ENCODE measurements at places on chromosomes 16 and 17.

DNA sequence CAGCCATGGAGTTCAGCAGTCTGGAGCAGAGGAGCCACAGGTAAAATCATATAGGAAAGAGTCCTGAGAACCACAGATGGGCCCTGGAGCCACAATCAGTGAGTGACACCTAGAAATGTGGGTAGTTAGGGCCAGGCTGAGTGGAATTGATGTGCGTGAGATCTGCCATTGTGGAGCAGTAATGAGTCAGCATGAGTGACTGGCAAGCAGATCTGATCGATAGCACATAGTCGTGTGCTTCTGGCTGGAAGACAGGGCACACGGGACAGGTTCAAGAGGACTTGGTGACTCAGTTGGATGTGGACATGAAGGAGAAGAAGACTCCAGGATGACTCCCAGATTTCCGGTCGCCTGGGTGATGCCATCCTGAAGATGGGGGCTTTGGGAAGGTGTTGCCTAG lies 12.3 kb downstream of the ADORA2B start:
- no peak for DNase-seq

- DNase-seq = no peak
Measured at GRCh38 chr16:31357324-31358109, 2.5 kb downstream of the ITGAX start.

DNA sequence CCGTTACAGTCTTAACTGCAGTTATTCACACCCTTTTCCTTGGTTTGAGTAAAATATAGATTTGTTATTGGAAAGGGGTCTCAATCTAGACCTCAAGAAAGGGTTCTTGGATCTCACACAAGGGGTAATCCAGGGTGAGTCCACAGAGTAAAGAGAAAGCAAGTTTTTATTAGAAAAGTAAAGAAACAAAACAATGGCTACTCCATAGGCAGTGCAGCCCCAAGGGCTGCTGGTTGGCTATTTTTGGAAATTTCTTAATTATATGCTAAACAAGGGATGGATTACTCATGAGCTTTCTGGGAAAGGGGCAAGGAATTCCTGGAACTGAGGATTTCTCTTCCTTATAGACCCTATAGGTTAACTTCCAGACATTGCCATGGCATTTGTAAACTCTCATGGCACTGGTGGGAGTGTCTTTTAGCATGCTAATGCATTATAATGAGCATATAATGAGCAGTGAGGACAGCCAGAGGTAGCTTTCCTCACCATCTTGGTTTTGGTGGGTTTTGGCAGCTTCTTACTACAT lies 24.5 kb upstream of the MILR1 start:
- DNase-seq = no peak

DNA sequence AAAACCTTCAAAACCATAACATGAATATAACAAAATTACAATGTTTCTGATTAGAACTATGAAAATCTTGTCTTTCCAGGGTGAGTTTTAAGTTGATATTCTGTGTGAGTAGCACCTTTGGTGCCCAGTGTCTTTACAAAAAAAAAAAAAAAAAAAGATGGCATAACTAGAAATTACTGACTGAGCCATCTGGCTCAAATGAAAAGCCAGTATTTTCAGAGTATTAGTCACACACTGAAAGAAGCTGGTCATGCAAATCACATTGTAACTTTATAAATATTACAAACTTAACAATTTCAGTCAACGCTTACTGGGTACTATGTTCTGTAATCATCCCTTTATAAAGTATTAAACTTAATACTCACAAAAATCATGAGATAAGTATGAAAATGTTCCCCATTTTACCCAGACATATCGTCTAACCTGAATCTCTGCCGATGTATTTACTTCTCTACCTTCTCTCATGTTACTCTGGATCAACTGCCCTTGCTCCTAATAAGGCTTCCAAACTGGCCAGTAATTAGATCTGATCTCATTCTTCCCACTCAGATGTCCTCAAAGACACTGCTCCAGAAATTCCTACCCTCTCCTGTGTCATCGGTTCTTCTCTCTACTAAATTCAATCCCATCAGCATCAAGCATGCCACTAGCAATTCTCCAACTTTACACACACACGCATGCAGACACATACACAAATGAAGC lies 25.4 kb downstream of the UBE2G1 start:
- DNase-seq = no peak

- no peak for DNase-seq
Measured at GRCh38 chr17:40961591-40961990, 5.2 kb downstream of the KRT39 start.

- no peak for DNase-seq
Measured at GRCh38 chr16:86995456-86995855, 321.7 kb downstream of the C16orf95 start.

GRCh38 chr16:87927195-87927562 lies 9.2 kb downstream of the CA5A start:
- DNase-seq = no peak

- no peak for DNase-seq
Measured at GRCh38 chr16:27287887-27288286, 19.3 kb upstream of the NSMCE1 start.

DNA sequence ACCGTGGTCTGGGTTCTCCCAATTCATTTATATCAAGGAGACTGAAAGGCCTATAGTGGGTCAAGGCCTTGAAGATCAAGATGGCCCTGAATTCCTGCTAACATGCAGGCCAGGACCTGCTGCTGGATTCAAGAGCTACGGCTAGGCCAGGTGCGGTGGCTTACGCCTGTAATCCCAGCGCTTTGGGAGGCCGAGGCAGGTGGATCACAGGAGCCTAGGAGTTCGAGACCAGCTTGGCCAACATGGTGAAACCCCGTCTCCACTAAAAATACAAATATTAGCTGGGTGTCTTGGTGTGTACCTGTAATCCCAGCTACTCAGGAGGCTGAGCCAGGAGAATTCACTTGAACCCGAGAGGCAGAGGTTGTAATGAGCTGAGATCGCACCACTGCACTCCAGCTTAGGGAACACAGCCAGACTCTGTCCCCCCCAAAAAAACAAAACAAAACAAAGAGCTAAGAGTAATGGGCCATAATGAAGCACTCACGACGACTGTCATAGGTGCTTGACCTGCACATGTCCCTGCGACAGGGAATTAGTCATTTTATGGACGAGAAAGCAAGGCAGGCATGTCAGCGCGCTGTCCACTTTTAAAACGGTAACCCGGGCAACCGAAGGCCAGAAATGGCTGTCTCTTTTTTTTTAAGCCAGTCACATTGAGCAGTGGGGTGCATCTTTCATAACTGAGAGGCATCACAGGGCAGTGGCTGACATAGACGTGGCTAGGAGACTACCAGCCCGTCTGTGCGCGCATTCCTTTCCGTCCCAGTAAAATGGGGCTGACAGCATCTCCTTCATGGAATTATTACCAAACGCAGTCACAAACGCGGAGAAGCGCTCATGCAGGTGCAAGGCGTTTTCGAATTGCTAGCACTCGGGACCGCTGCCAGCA lies 1.0 kb upstream of the FBRS start:
- DNase-seq = no peak

DNA sequence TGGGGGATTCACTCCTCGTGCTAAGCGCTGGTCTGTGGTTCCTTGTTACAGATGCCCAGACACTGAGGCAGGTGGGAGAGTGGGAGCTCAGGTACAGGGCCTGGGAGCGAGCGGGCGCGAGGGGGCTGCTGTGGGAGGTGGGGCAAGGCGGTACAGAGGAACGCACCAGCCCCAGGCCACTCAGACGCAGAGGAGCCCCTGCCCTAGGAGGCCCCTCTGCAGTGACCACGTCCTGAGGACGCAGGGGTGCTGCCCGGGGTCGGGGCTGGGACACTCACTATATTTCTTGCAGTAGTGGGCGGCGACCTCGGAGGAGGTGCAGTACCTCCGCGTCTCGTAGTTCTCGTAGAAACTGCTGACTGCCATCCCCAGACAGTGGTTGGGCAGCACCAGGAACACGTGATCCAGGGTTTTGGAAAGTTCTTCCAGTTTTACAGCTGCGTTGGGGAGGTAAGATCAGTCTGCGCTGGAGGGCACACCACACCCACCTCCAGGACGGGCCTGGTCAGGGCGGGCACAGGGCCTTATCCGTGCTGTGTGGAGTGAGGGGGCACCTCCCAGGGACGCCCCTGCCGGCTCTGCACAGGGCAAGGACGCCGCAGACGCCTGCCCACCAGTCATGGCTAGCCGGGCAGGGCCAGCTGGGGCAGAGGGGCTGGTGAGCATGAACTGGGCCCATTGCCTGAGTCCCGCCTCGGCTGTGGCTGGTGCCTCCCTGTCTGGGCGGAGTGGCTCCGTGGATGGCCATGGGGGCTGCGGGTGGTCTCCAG lies 16.3 kb upstream of the RNPS1 start:
- no peak for DNase-seq

GRCh38 chr16:27202923-27203506 lies 311 bp upstream of the KDM8 start:
- DNase-seq = no peak

- DNase-seq = no peak
Measured at GRCh38 chr17:81491181-81491581, 21.4 kb downstream of the ACTG1 start.

DNA sequence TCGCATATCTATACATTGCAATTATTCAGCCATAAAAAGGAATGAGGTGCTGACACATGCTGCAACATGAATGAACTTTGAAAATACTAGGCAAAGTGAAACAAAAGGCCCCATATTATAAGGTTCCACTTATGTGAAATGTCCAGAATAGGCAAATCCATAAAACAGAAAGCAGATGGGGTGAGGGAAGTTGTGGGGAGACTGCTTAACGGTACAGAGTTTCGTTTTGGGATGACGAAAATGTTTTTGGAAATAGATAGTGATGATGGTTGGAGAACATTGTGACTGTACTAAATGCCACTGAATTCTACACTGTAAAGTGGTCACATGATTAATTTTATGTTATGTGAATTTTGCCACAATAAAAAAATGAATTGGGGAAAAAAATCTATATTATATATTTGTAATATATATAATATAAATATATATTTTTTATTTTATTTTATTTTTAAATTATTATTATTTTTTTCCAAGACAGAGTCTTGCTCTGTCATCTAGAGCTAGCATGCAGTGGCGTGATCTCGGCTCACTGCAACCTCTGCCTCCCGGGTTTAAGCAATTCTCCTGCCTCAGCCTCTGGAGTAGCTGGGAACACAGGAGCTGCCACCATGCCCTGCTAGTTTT lies 4.2 kb upstream of the GNA13 start:
- DNase-seq = no peak

DNA sequence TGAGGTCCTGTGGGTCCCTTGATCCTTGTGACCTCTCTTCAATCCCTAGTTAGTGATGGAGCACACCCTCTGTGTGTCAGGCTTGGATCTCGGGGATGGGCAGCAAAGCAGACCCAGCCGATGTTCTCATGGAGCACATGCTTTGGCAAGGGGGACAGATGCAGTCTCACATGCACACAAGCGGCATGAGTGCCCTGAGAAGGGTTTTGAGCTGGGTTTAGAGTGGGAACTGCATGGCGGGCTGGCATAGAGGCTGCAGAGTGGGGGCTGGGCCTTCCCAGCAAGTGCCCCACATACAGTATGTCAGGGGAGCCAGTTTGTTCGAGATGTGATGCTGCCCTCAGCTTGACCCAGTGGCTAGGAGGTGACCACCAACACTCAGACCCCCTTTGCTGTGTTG lies 41.6 kb downstream of the B9D1 start:
- DNase-seq = no peak

DNA sequence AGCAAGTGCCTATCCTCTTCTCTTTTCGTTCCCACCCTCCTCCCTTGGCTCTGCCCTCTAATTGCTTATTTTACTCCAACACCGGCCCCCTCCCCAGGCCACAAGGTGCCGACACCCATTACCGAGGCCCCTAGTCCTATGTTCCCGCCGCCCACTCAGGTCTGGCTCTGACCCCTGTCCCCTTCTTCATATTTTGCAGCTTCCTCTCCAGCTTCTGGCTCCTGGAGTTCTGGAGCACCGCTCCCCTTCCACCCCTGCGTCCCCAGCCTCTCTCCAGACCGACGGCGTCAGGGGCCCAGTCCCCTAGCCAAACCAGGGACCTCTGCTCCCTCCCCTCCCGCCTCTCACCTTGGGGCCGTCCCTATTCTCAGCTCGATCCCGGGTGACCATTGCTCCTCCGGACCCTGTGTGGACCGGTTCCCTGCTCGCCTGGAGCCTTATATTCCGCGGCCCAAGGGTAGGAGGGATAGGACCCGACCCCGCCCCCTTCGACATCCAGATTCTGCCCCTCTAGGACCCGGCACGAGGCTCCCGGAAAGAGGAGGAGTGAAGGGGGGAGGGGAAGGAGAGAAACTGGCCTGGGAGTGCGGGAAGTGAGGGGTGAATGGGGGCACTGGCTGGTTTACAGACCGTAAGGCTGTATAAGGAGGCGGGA lies at the start of gene HES7:
TSS of gene HES7 (minus strand) at position 412 of the 655 bp plus-strand sequence. CDS start at position 390, 22 bp downstream.
- no peak for DNase-seq

- DNase-seq = no peak
Measured at GRCh38 chr16:1152123-1152638, 725 bp upstream of the CACNA1H start.

DNA sequence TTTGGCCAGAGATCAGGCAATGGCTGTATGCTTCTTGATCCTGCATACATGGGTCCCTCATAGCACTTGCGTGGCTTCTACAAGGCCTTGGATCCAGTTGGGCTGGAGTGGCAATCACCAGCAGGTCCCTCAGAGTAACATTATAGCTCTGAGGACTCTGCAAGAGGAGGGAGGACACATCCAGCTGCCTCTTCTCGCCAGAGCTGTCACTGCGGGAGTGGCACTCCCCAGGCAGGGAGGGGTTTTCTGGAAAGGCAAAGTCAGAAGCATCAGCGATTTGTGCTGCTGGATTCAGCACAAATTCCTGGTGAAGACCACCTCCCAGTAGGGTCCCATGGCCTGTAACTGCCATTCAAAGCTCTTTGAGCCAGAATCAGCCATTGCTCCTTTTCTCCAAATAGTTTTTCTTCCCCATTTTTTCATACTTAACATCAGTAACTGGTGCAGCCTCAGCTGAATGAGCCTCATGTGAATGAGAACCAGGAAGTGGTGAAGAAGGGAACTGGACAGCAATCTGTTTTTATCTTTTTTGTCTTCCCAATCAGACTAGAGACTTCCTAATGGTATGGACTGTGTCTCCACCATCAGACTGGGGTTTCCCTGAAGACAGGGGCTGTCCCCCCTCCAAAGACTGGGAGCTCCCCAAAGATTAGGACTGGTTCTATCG lies 40.6 kb upstream of the HOXB13 start:
- DNase-seq = no peak

DNA sequence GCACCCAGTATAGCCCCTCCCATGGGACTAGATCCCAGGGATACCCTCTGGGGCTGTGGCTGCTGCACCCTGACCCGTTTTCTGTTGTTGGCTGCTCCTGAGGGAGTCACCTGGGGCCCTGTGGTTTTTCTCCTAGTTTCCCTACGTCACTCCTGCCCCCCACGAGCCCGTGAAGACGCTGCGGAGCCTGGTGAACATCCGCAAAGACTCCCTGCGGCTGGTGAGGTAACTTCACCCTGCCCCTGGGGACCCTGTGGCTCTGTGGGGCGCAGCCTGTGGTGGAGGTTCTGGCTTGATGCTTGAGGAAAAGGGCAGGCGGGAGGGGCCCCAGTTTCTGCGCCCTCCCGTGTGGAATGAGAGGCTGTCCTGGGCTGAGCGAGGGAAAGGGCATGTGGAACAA lies 27.2 kb downstream of the MGRN1 start:
- DNase-seq = no peak

- no peak for DNase-seq
Measured at GRCh38 chr16:4093495-4094126, 22.6 kb downstream of the ADCY9 start.

Measured in SW 1271 (cell line).